Putamen (tissue), 1 donor: ENCODE measurements at places on chromosomes 11 and 22.
A peak's percentile ranks its signal among the peaks of the same experiment; 100 is the strongest.

DNA sequence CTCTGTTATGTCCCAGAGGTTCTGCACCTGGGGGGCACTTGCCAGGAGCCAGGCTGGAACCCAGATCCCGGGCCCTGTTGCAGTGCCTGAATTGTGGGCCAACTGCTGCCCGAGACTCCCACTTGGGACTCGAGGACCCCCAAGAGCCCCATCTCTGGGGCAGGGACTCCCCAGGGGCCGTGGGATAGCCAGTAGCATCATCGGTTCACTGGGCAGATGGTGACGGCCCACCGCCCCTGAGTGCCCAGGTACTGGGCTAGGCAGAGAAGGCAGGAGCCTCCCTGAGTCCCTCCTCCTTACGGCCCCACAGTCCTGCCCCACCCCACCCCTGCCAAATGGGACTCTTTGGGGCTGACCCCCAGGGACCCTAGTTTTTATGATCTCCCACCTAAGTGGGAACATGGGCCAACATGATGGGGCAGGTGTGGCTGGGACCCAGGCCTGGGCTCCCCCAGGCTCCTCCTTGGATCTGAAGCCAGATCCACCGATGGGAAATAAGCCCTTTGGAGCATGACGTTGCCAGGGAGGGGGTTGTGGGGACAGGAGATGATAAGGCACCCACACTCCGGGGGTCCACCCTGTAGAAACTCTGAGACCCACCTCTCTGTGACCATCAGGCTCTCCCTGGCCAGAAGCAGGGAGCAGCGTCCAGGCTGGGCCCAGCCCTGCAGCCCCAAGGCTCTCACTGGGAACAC, 94.5 kb upstream of the FGF3 start:
- no peak for DNase-seq

DNA sequence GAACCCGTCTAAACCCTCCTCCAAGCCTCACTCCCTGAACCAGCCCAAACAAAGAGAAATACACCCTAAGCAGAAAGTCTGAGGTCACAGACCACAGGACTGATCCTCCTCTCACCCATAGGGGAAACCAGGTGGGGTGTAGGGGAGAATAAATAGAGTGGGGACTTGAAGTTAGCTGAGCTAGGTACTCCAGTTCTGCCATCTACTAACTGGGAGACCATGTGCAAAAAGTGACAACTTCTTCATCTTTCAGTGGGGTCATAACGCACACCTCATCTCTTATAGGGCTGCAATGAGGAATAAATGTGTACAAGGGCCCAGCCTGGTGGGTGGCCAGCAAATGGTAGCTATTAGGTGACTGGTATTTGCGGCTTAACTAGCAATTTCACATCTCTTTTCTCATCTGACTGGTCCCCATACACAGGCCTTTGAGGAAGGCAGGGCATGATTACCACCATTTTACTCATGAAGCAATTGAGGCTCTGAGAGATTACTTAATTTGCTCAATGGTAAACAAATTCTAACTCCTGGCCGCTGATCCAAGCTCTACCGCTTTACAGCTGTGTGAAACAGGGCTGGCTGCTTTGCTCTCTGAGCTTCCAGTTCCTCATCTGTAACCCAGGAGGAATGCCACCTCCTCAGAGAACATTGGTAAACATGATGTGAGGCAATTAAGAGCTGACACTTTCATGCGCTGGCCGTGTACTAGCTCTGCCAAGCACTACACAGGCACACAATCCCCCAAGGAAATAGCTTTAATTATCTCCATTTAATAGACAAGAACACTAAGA, 16.6 kb downstream of the TBC1D10A start:
- no peak for DNase-seq

GRCh38 chr11:57391111-57391510, 661 bp upstream of the PRG2 start:
- DNase-seq, result no peak

GRCh38 chr22:41096841-41097240, 4.4 kb downstream of the EP300 start:
- no peak for DNase-seq

GRCh38 chr11:122751292-122752070, 86.8 kb upstream of the CRTAM start:
- DNase-seq, result no peak

- peak; percentile 57 for DNase-seq
Observed at GRCh38 chr11:65452806-65453490, 30.4 kb downstream of the NEAT1 start.

- DNase-seq, result no peak
Observed at GRCh38 chr11:16096336-16096735, 260.0 kb downstream of the SOX6 start.

- DNase-seq, result no peak
Observed at GRCh38 chr11:67320011-67320410, 16.7 kb downstream of the SSH3 start.

- peak; percentile 78 for DNase-seq
Observed at GRCh38 chr22:23539135-23539838, 40.8 kb downstream of the IGLL1 start.

DNA sequence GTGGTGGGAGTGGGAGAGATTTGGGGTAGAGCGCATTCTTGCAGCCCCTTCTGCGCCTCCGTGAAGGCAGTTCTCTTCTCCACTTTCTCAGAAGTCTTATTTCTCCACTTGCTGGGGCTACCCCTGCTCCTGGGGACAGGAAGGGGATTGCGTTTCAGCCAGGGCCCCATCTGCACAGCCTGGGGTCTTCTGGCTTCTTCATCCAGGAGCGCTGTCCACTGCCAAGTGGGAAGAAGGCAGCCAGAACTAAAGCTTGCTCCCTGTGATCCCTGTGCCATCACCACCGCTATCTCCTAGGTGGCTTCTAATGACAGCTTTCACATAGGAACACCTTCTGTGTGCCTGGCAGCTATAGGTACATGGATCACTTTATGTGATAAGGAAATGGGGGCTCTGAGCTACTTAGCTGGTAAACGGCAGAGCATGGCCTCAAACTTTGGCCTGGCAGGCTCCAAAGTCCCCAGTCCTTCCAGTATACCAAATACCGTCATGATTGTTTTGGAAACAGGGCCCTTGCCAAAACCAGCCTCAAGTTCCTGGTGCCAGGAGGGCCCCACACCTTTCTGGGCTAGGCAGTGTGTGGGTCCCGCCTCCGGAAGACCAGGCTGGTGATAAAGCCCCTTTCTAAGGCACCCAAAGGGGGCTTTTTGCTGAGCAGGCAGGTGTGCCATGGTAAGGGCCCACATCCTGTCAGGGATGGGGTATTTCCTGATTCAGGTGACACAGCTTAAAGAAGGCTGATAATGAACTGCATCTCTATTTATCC, 60.4 kb upstream of the PAX6 start:
- DNase-seq, result no peak

DNA sequence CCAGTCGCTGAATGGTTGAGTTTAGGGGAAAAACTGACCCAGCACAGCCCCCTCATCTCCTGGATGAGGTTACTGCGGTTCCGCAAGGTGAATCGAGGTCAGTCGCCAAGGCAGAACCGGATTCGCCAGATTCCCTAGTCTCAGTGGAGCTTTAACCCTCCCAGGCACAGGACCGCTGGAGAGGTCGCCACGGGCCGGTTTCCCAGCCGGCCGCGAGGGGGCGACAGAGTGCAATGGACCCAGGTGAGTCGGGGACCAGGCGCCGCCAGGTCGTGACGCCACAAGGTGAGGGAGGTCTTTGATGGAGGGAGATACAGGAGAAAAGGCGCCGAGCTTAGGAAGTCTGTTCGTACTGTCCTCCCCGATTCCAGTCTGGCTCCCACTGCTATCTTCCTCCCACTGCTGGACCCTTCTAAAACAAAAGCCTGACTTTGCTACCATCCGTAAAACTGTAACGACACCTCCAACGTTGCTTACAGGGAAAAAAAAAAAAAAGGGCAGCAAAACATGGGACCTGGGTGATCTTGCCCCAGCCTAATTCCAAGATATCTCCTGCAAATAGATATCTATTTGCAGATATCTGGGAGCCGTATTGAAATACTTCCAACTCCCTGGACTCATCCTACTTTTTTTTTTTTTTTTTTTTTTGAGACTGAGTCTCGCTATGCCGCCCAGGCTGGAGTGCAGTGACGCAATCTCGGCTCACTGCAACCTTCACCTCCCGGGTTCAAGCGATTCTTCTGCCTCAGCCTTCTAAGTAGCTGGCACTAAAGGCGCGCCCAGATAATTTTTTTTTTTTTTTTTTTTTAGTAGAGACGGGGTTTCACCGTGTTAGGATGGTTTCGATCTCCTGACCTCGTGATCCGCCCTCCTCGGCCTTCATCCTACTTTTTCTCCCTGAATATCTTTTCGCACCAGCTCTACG, 1.4 kb upstream of the GGA1 start:
- peak; percentile 78 for DNase-seq

DNA sequence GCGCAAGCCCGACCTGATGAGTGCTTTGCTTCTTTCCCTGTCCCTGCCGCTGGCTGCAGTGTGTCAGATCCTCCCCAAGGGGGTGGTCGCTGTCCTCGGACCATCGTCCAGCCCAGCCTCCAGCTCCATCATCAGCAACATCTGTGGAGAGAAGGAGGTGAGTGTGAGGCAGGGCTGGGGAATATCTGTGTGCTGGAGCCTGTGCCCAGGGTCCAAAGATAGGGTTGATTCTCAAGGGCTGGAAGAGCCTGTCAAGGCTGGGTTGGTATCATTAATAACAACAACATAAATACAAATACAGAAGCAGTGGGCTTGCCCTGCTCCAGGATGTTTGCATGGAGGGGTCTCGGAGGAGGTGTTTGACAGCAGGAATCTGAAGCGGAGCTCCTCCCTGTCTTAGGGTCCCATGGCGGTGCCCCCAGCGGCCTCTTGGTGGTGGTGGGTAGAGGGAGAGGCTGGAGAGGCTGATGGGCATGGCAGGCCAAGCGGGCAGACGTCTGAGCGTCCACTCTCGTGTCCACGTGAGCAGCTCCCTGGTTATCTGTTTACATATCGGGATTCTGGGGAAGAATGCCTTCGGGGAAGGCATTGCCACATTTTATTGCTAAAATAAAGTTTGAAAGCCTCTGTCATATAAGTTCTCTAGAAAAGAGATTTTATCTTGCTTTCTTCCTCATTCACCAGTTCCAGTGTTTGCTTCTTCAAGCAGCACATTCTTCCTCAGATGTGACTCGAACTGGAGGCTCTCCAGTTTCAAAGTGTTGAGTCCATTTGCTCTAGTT, 208.4 kb upstream of the TBCEL start:
- DNase-seq, result no peak

GRCh38 chr22:26553056-26553752, 36.7 kb downstream of the TPST2 start:
- DNase-seq, result no peak

GRCh38 chr22:20655623-20656022, 118.3 kb upstream of the SERPIND1 start:
- no peak for DNase-seq

- DNase-seq, result no peak
Observed at GRCh38 chr11:65555693-65556231, 2.4 kb downstream of the LTBP3 start.

DNA sequence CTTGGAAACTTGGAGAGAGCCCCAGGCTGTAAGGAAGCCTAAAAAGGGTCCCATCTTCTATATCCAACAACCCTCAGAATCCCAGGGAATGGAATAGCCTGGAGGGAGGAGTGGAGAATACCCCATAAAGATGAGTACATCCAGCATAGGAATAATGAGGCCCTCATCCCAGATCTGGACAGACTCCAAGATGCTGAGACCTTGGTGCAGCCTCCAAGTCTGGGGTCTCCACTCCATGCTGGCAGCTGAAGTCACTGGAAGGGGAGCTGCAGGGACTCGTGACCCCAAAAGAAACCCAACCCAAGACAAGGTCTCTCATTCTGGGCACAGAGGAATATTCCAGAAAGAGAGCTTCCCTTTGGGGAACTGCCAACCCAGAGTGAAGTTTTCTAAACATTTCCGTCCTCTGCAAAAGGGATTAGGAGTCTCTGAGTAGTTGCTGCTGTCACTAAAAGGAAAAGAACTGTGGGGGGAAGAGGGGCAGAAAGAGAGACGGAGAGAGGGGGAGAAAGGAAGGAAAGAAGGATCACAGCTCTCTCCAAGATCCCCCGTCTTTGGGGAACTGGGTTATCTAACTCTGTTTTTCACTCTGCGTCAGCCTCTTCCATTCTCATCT, 589 bp downstream of the SCGB1A1 start:
- DNase-seq, result no peak

DNA sequence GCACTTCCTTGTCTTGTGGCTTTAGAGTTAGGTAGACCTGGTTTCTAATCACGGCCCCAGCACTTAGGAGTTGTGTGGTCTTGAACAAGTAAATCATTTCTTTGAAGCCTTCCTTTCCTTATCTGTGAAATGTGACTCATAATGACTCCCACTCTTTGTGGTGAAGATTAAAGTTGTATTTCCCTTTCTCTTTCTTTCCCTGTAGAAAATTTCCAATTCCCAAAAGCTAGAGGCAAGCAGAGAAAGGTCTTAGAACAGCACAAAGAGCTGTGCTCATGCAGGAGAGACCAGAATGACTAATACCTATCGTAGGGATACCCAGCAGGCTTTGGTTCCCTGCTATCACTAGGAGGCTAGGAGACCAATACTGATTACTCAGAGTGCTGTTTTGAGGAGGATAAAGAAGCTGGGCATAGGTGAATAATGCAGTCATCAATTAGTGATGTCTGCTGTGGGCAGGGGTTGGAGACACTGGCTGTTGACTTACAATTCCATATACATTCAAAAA, 270.7 kb upstream of the SYN3 start:
- DNase-seq, result peak; percentile 44

DNA sequence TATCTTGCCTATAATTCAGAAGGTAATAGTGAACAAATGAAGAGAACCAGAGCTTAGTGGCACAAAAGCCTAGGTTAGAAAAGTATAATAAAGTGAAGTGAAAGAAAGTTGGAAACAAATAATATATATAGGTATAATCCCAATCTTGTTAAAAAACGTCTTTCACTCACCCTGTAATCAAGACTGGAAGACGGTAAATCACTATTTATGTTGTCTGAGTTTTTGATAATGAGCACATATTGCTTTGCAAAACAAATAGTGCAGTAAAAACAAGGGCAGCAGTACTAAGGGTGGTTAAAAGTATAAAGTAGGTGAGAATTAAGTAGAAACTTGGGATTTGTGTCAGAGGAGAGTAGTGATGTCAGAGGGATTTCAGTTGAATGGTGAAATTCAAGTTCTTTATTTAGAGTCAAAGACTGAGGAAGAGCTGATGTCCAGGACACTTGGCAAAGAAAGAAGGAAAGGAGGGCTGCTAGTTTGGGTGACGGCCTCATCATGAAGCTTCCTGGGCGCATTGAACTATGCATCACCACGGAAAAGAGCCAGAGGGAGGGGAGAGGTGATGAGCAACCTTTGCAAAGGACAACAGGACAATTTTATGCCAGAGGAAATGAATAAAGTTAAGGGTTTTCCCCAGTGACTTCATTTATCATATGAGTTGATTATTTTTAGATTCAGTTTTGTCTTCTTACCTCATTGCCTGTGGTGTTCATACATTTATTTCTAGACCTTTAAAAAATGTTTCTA, 11.4 kb downstream of the NCAM1 start:
- DNase-seq, result no peak

- DNase-seq, result peak; percentile 88
Observed at GRCh38 chr22:38069372-38070249, 12.4 kb downstream of the PICK1 start.

DNA sequence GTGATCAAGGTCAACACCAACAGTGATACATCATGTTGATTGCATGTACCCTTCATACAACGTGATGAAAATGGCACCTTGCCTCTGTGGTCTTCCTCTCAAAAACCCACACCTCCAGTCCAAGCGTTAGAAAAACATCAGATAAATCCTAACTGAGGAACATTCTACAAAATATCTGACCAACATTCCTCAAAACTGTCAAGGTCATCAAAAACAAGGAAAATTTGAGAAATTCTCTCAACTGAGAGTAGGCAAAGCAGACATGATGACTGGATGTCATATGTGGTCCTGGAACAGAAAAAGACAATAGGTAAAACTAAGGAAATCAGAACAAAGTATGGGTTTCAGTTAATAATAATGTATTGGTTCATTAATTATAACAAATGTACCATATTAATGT, 64.0 kb upstream of the POU2AF1 start:
- DNase-seq, result no peak

GRCh38 chr11:13150487-13150886, 127.1 kb upstream of the BMAL1 start:
- no peak for DNase-seq
